Large intestine (tissue), 12 donors: ENCODE measurements at places on chromosomes 1 and 21. TPM values are rescaled to one million over a fixed set of nuclear protein-coding genes. Genes with fewer than 3 reads are reported as not detected.

SPATA46 gene
- polyA plus RNA-seq, result 1.2 TPM

ACP6 gene
- polyA plus RNA-seq, result 21.8 TPM

GRCh38 chr1:115069659-115070308 lies 19.5 kb downstream of the TSPAN2 start:
- H3K36me3 ChIP-seq, result no peaks in the 10 kb centered on the region
- DNase-seq, result no peak
- H3K4me1 ChIP-seq, result peaks cover 16% of the 10 kb centered on the region
- H3K4me3 ChIP-seq, result no peak overlapping the region
- no peaks in the 10 kb centered on the region for H3K27me3 ChIP-seq
- H3K27ac ChIP-seq, result no peak overlapping the region

DNA sequence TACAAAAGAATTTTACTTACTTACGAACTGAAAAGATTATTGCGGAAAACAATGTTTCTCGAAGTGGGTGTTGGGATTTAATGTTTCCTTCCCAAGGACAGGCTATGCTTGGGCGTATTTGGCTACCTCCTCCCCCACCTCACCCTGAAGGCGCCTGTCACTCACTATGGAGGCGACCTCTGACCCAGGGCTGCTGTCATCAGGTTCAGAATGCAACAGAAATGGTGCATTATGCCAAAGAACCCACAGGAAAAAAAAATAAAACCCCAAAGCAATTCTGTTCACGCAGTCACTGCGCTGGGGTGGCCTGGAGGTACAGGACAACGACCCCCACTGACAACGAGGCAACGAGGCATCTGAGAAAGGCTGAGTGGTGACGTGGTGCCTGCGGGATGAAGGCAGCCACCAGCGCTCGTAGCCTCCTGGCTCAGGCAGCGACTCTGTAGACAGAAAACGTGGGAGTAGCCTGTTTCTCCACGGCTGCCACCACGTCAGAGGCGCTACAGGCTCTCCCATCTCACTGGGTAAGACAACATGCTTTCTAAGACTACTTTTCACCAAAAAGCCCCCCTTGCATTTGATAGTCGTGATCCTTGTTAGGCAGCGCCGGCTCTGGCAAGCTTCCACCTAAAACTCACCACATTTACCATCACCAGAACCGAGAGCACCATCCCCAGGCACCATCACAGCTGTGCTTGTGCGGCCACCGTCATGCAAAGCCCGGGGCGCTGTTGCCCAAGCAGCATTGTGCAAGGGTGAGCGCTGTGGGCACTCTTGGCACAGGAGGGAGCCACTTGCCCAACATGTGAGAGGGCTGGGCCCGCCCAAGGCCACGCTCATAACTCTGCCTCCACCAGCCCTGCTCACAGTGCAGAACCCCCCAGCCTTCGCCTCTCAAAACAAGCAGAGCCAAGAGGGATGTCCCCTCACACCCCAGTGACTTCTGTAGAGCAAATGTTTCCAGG lies 14.3 kb downstream of the NADK start:
- no peaks in the 10 kb centered on the region for H3K27me3 ChIP-seq
- H3K27ac ChIP-seq, result no peak overlapping the region
- no peak for DNase-seq
- H3K4me3 ChIP-seq, result no peak overlapping the region
- peaks cover 69% of the 10 kb centered on the region for H3K36me3 ChIP-seq

DPT gene
- 11.4 TPM for polyA plus RNA-seq

GRCh38 chr1:110339407-110340206 lies 430 bp downstream of the RBM15 start:
- peak; percentile 42 for DNase-seq
- H3K27me3 ChIP-seq, result no peaks in the 10 kb centered on the region
- H3K4me3 ChIP-seq, result peak overlapping the region; percentile 91

- no peak overlapping the region for H3K27ac ChIP-seq
- peaks cover 8% of the 10 kb centered on the region for H3K27me3 ChIP-seq
- no peak for DNase-seq
- no peaks in the 10 kb centered on the region for H3K36me3 ChIP-seq
- no peaks in the 10 kb centered on the region for H3K4me1 ChIP-seq
These were observed 35.4 kb upstream of the ARF1 start for GRCh38 chr1:228047183-228047466.

FCAMR gene
- 5.3 TPM for polyA plus RNA-seq

IL22RA1 gene
- polyA plus RNA-seq, result 100 TPM

DNA sequence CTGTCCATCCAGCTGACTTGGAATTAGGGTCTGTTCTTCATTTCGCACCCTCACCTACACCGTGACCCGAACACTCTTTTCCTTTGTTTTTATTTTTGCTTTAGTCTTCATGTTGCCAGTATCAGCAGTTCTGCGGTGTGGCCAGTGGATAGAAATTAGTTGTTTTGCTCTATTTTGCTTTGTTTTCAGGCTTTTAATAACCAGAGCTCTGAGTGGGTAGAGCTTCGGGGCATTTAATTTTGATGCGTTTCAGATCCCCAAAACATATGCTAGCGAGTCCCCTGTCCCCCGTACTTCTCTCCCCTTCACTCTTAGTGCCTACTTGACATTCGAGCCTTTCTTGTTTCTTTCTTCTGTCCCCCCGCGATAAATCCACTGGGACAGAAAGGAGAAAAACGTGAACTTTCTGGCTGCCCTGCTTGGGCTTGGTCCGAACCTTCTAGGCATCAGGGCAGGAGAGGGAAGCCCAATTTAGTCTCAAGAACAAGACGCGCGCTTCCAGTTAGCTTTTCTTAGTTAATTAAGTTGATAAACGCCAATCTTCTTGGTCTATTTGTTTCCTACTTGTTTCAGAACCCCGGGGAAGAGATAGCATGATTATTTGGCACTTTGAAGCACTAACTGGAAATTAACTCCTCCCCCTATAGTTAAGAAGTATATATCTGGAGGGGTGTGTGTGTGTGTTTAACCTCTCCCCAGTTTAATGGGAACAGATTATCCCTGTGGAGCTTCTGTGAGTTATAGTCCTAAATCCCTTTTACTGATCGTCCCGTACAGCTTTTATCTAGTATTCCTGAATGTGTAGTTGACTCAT lies 839 bp downstream of the SWT1 start:
- DNase-seq, result peak; percentile 41
- peak overlapping the region; percentile 98 for H3K27ac ChIP-seq
- H3K4me3 ChIP-seq, result peak overlapping the region; percentile 90
- no peaks in the 10 kb centered on the region for H3K27me3 ChIP-seq
- H3K4me1 ChIP-seq, result peaks cover 11% of the 10 kb centered on the region

LAD1 gene
- polyA plus RNA-seq, result 96.4 TPM

GRCh38 chr21:17438635-17439034 lies 74.2 kb upstream of the CXADR start:
- no peak overlapping the region for H3K27ac ChIP-seq
- H3K4me3 ChIP-seq, result no peak overlapping the region
- peaks cover 3% of the 10 kb centered on the region for H3K4me1 ChIP-seq
- H3K27me3 ChIP-seq, result no peaks in the 10 kb centered on the region
- no peaks in the 10 kb centered on the region for H3K36me3 ChIP-seq
